Heart right ventricle (tissue), 16 donors: ENCODE measurements at places on chromosomes 11 and 22. TPM values are rescaled to one million over a fixed set of nuclear protein-coding genes. Genes with fewer than 3 reads are reported as not detected.

Gene OR52A1
- total RNA-seq, result not detected

Gene TRPC6
- 0.14 TPM for total RNA-seq

DNA sequence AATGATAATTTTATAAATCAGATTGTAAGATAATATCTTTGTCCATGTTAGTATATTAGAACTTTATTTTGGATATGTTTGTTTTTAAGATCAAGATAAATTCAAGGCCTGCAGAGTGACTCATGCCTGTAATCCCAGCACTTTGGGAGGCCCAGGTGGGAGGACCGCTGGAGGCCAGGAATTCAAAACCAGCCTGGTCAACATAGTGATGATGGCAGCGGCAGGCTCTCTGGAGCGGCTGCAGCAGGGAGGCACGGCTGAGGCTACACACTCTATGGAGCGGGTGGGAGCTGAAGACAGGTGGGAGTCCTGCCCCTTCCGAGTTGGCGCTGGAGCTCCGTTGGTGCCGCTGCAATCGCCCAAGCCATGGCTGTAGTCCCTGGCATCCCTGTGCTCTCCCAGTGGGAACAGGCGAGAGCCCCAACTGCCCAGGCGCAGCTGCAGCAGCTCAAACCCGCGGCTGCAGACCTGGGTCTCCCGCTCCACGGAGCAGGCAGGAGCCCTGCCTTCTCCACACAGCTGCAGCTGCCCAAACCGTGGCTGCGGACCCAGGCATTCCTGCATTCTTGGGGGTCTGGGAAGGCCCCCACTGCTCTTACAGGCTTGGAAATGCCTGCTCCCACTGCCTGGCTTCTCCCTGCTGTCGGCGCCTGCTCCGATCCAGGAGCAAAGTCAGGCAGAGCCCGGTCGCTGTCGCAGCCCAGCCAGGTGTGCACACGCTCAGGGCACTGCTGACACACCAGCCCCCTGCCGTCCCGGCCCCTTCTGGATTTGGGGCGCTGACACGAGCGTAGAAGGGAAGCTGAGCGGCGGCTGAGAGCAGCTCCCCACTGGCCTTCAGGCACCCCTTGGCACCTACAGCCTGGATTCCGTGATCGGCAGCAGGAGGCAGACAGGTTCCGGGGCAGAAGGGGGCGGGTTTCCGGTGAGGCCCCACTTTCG, 16.7 kb downstream of the C11orf54 start:
- no peak overlapping the region for H3K27ac ChIP-seq
- H3K27me3 ChIP-seq, result no peaks in the 10 kb centered on the region
- H3K4me1 ChIP-seq, result no peaks in the 10 kb centered on the region
- H3K36me3 ChIP-seq, result peaks cover 100% of the 10 kb centered on the region

DNA sequence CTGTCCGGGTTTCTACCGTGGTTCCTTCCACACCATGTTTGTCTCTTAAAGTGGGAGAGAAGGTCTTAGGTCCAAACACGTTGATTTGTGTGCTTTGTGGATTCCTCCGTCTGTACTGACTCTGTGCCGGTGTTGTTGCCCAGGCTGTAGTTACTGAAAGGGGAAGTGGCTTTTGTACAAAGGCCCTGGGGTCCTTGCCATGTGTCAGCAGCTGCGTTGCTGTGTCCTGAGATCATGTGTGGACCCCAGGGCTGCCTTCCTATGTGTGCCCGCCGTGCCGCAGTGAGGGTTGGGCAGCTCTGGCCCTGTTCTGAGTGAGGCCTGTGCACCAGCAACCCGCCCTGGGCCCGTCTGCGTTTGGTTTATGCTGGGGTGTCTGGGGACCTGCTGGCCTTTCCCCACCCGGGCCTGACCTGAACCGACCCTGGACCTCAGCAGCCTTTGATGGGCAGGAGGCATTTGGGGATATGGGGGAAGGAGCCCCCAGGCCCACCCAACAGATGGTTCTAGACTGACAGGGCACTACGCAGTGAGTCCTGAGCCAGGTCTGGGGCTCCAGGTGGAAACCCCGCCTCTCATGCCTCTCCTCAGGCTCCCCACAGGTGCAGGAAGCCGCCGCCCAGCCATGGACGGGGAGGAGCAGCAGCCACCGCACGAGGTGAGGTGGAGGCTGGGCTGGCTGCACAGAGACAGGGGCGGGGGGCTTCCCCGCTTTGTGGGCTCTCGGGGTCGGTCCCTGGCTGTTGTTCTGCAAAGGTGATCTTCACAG, 6.9 kb downstream of the TRABD start:
- H3K27me3 ChIP-seq, result no peaks in the 10 kb centered on the region
- DNase-seq, result no peak
- no peak overlapping the region for H3K27ac ChIP-seq
- no peak overlapping the region for H3K4me3 ChIP-seq
- H3K36me3 ChIP-seq, result no peaks in the 10 kb centered on the region

- no peak overlapping the region for H3K4me3 ChIP-seq
- no peak overlapping the region for H3K27ac ChIP-seq
- peaks cover under 1% of the 10 kb centered on the region for H3K4me1 ChIP-seq
- no peaks in the 10 kb centered on the region for H3K36me3 ChIP-seq
- no peaks in the 10 kb centered on the region for H3K27me3 ChIP-seq
- no peak for DNase-seq
Observed at GRCh38 chr11:10534316-10534715, 6.7 kb downstream of the RNF141 start.

GRCh38 chr11:47477323-47477722, 28.4 kb upstream of the RAPSN start:
- H3K27ac ChIP-seq, result no peak overlapping the region
- peaks cover 7% of the 10 kb centered on the region for H3K4me1 ChIP-seq
- no peak for DNase-seq
- H3K36me3 ChIP-seq, result peaks cover 100% of the 10 kb centered on the region
